ENCODE measurements at places on chromosomes 16 and 17.
A peak's percentile ranks its signal among the peaks of the same experiment; 100 is the strongest.

DNA sequence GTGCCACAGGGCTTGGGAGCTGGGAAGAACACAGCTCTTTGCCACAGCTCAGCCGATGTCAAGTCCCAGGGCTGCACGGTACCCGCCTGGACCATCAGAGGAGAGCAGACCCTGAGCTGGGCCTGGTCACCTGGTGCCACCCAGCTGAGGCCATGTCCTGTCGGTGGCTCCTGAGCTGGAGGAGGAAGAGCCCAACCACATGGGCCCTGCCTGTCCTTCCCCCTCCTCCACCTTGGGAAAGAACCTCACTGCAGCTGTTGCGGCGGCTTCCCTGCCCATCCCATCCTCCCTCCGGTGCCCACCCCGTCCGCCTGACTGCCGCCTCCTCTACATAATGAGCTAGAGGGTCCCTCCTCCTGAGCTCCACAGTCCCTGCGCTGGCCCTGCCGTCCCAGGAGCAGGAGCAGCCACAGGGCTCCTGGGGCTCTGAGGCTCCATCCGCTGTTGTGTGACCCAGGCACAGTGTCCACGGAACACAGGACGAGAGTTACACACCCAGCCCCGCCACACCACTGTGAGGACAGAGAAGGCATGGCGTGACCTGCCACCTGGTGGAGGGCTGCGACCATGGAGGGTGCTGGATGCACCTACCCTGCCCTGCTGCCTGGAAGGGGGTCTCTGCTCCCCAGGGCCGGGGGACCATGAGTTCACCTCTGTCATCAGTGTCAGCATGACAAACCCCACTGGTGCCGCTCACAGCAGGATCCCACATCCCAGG is 21.4 kb upstream of the CHMP6 start:
- peak; percentile 62 for DNase-seq

GRCh38 chr17:42133461-42134041 is 10.9 kb downstream of the HSPB9 start:
- DNase-seq = no peak

- no peak for DNase-seq
Observed at GRCh38 chr17:9279893-9280292, 258.6 kb downstream of the NTN1 start.

DNA sequence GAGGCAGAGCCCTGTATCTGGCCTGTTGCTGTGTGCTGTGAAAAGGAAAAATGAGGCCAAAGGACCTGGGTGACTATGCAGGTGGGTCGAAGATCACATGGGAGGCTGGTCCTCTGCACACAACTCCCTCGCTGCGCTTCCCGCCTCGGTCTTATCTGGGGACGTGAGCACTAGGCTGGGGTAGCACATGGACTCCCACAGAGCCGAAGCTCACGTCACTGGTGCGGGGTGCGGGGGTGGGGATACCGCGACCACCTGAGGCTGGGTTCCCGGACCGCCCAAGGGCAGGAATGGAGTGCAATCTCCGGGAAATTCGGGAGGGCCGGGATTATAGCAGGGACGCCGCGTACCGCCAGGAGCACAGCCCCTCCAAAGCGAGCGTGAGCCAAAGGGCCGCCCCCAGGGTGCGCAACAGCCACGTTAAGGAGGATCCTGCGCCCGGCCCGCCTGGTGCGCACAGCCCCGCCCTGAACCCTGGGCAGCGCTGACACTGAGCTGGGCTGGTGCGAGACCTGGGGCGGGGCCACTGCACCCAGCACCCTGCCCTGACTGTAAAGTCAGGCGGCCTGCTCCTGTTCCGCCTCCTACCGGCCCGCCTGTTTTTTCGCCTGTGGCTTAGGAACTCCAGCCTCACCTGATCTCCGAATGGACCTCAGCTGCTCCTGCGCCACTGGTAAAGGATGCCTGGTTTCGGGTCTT is 4.8 kb downstream of the MT1A start:
- DNase-seq = peak; percentile 59

- DNase-seq = no peak
Observed at GRCh38 chr17:64063088-64063487, 42.7 kb upstream of the ICAM2 start.

GRCh38 chr16:68335175-68335574 is 24.4 kb downstream of the PRMT7 start:
- DNase-seq = no peak

- DNase-seq = peak; percentile 64
Observed at GRCh38 chr17:12342609-12343435, 322.1 kb downstream of the MAP2K4 start.

- DNase-seq = no peak
Observed at GRCh38 chr16:11689031-11689840, 21.0 kb downstream of the SNN start.

- DNase-seq = no peak
Observed at GRCh38 chr17:70891306-70891705, 722.0 kb downstream of the KCNJ2 start.

DNA sequence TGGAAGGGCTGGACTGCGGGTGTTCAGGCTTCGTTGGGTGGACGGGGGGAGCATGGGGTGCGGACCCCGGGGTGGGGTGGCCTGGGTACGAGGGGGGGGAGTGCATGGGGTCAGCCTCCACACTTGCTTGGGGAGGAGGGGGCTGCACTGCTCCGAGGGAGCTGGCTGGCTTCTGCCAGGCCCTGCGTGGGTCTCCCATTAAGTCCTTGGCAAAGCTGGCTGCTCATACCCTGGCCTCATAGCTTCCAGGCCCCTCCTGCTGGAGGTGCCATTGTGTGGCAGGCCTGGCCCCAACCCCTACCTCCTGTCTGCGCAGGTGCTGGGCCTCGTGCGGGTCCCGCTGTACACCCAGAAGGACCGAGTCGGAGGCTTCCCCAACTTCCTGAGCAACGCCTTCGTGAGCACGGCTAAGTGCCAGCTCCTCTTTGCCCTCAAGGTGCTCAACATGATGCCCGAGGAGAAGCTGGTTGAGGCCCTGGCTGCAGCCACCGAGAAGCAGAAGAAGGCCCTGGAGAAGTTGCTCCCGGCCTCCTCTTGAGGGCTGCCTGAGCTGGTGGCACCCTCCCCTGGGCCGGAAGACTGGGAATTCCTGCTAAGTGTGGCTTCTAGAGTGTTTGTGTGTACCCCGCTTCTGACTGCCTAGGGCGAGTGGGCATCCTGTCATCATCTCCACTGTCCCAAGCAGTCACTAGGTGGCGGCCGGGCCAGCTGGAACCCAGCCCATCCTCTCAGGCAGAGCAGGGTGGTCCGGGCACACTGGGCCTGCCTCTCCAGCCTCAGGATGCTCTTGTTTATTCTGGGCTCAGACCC is 1.5 kb downstream of the NUDT16L1 start:
- no peak for DNase-seq

- no peak for DNase-seq
Observed at GRCh38 chr17:78667091-78667490, 89.9 kb upstream of the DNAH17 start.

GRCh38 chr17:27491713-27492190 is 35.5 kb downstream of the KSR1 start:
- peak; percentile 72 for DNase-seq

- no peak for DNase-seq
Observed at GRCh38 chr16:14409563-14409962, 220.5 kb downstream of the PARN start.

DNA sequence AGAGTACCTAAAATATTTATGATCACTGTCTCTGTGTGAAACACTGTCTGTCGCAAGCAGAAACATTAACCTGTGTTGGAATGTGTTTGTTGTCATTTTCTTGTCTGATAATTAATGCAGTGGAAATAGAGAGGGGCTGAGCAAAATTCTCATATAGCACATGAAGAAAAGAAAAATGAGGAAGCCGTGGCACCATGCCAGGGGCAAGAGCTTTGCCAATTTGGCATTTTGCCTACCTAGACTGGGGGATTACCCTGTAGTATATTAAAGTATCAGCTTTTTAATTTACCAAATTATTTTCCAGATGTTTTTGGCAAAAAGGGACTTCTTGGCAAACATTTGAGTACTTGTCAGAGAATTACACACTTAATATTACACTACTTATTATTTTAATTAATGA is 1326.6 kb upstream of the GOT2 start:
- DNase-seq = no peak

DNA sequence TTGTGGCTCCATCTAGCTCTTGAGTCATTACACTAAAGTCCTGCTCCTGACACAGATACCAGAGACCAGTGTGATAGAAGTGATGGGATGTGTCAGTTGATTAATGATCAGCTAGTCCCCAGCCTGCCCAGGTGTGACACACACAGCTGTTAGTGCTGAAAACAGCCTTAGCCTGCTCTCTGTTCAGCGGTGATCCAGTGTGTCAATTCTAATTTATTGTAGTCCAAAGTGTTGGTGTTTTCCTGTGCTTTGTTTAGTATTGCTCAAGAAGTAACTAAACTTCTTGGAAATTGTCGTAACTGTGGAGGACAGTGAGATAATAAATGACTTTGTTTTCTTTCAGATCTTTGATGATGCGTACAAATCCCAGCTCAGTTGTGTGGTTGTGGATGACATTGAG is 92.3 kb downstream of the WNT3 start:
- no peak for DNase-seq

- DNase-seq = no peak
Observed at GRCh38 chr17:29618272-29619065, 4.2 kb downstream of the CORO6 start.

Data from neural progenitor cell (in vitro differentiated cells).